ENCODE measurements at places on chromosomes 3 and 15.

DNA sequence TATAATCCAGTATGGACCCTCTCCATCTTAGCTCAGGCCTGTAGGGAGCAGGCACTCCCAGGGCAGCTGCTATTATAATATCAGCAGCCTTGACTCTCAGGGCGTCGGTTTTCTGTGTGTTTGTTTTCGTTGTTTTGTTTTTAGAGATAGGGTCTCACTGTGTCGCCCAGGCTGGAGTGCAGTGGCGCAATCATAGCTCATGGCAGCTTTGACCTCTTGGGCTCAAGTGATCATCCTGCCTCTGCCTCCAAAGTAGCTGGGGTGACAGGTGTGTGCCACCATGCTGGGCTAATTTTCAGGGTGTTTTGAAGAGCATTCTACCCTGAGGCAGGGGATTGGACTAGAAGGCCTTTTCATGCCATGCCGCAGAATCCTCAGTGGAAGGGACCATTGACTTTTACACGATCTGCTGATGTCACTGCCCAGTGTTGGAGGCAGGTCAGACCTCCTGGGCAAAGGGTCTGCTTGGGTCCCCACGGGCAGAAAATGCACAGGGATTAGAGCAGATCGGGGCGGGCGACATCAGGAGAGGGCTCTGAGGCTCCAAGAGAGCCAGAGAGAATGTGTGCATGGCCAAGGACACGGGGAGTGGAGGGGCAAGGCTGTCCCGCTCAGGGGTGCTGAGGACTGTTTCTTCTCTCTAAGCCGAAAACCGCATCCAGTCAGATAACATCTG lies 7.8 kb downstream of the MELTF start:
- DNase-seq: no peak

GRCh38 chr3:119413603-119414280 lies 49.7 kb downstream of the TMEM39A start:
- DNase-seq: no peak

DNA sequence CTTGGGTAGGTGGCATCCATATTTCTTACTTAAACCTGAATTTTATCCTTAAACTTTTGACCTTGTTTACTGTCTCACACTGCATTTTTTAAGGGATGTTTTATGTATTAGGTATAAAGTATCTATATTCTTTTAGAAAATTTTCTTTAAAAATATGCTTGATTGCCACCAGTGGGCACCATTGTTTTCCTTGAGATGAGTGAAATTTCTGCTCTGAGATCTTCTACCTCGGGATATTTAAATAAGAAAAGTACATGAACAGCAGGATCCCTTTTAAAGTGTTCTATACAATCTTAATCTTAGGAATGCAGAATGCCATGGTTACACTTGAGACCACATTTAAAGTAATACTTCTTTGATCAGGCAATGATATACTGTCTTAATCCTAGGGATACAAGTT lies 108.7 kb downstream of the SLMAP start:
- no peak for DNase-seq

DNA sequence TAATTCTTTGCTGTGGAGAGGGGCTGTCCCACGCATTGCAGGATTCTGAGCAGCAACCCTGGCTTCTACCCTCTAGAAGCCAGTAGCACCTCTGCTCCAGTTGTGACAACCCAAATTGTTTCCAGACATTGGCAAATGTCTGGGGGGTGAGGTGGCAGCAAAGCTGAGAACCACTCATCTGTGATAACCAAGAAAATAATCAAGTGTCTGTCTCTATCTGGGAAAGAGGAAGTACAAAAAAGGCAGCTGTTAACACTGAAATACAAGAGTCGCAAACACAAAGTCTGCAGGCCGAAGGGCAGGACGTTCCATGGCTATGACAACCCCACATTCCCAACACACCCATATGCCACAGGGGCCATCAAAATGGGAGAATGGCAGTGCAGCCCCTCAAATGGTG lies 42.2 kb upstream of the GNB5 start:
- DNase-seq: no peak

DNA sequence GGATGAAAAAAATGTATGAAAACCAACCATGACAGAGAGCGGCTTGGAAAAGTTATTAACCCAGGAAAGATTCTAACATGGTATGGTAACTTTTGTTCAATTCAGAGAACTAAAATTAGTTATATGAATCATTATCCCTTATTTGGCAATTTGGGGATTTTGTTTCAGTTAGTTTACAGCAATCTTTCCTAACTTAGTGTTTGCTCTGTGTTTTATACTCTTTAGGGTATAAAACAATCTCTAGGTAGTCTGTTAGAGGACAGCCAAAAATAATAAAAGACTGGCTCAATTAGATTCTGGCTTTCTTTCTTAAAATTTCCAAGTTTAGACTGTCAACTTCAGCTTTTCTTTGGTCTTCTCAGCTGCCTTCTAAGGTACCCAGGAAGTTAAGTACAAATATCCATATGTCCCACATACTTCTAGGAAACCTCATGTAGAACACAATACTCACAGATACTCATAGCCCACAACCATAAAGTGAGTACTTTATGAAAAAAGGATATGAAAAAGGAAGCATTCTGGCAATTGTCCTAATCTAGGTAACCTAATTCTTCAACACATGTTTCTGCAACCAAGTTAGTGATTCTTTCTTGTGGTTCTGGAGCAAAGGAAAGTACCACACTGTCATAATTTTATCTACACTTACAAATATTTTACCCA lies 849.3 kb downstream of the ROBO1 start:
- DNase-seq: peak; percentile 71

DNA sequence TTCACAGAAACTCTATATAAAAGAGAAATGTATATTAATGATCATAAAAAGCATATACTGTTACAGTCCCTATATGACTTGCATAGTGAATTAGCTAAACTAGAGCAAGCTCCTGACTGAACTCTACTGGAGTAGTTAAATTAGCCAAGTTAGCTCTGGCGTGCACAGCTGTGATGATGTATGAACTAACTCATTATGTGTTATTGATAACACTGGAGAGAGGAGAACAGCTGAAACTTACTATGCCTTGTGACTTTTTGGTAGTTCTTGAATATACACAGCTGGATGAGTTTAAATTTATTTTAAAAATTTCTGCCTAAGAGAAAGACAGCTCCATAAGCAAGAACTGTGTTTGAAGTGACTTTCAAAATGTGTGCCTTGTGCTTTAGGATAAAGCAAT lies 8.1 kb downstream of the TIPARP start:
- DNase-seq: no peak

- no peak for DNase-seq
These were observed 116.9 kb downstream of the DCLK3 start for GRCh38 chr3:36647423-36647853.

- no peak for DNase-seq
These were observed 6.5 kb downstream of the METTL6 start for GRCh38 chr3:15420871-15421270.

DNA sequence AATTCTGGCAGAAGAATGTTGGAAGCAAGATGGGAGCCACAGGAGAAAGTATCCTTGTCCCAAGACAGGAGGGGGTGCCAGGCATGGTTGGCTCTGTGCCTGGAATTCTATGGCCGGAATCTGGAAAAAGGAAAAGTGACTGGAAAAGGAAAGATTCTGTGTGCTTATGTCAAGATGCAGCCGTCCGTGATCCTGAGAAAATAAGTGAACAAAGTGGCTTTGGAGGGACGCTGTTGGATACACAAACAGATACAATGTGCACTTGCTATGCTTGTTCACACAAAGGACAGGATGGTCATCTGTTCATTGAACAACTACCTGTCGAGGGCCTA lies 28.5 kb upstream of the MUC20 start:
- no peak for DNase-seq

- DNase-seq: no peak
These were observed 421.4 kb downstream of the MECOM start for GRCh38 chr3:169241991-169242707.

GRCh38 chr15:68578980-68579935 lies at the start of gene CORO2B:
TSS of gene CORO2B (plus strand) at chr15:68578993. CDS start at chr15:68579263, 270 bp downstream.
- DNase-seq: peak; percentile 88

DNA sequence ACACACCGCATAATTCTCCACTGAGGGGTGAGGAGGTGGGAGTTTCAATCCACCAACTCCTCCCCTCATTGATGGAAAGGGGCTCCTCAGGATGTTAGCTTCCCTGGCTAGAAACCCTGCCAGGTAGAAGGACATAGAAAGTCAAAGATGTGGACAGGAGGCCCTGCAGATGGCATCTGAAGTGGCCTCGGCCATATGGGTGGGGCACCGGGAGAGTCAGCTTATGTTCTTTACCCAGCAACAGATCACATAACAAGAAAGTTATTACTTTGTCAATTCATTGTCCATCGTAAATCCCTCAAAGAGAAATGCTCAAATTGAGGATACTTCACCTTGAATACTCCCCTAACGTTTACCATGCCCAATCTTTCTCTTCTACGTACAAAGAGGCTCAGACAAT lies 97.3 kb upstream of the ARHGEF3 start:
- DNase-seq: peak; percentile 85

GRCh38 chr15:85785887-85786780 lies 8.6 kb downstream of the KLHL25 start:
- peak; percentile 76 for DNase-seq

DNA sequence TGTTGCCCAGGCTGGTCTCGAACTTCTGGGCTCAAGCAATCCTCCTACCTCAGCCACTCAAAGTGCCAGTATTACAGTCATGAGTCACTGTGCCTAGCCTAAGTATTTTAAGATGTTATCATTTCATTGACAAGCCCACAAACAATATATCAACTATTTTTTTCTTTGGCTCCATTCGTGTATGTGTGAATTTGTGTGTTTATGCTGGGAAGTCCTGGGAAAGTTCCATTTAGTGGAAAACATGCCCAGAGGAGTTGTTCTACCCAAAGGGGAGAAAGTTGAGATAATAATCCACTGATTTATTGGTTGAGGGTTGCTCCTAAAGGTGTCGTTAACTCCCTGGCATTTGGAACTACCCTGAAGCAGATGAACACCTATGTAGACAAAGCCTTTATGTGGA lies 58.8 kb downstream of the KIF9 start:
- DNase-seq: no peak

DNA sequence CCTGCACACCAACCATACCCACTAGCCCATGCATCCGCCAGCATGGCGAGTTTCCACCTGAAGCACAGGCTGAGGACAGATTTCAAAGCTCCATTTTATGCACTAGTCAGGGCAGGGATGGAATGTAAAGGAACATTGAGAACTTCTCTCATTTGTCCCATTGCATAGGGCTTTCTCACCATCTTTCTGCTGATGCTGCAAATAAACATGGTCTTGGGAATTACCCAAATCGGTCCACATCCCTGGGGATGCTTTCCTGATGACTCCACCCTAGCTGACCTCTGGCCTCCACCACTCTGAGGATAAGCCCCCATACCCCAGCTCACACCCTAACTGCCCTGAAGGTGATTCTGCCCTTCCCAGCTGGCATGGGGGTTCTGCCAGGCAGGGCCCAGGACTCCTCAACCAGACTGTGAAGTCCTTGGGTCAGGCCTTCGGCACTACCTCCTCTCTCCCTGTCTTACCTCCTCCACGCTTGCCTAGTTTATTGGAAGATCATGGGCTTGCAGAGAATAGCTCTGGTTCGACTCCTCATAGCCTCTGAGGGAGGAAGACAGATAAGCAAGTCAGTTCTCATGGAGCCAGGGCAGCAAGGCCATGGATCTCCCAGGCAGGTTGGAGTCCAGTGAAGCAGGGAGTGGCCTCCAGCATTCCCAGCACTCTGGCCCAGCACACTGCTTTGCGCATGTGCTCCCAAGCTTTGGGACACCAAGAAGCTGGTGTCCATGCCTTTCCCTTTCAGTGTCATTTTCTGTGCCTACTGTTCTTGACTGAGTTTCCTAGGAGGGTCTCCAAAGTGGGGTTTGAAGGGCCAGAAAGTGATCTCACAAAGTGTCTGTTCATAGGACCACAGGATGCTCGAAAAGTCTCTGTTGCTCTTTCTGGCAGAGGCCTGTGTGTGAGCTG lies 27.6 kb upstream of the XYLB start:
- no peak for DNase-seq

Measured in NCI-H524 (cell line).